ENCODE measurements at places on chromosomes 4 and X.

DNA sequence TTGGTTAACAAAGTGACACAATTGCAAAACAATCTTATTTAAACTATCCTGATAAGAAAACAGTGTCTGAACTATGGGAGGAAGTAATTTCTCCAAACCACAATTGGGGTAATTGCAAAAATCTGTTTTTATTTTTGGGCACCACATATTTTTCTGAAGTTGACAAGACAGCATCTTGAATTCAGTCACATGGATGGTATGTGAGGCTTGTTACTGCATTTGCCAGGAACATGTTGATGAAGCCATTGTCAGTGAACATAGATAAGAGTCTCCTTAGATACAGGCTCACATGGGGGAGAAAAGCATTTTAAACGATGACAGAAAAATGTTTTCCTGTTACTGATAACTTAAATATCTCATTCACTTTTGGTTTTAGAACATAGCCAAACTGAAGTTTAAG, 5.5 kb upstream of the USP53 start:
- H3K36me3 ChIP-seq = no peaks in the 10 kb centered on the region
- H3K27me3 ChIP-seq = no peaks in the 10 kb centered on the region
- no peak overlapping the region for H3K27ac ChIP-seq
- no peak for DNase-seq
- peaks cover 26% of the 10 kb centered on the region for H3K4me1 ChIP-seq

GRCh38 chr4:102554482-102554881, 53.3 kb downstream of the NFKB1 start:
- DNase-seq = no peak
- peaks cover 46% of the 10 kb centered on the region for H3K4me1 ChIP-seq
- H3K36me3 ChIP-seq = peaks cover 44% of the 10 kb centered on the region
- H3K27me3 ChIP-seq = no peaks in the 10 kb centered on the region

- no peak overlapping the region for H3K4me3 ChIP-seq
- H3K27me3 ChIP-seq = no peaks in the 10 kb centered on the region
- no peaks in the 10 kb centered on the region for H3K36me3 ChIP-seq
- no peak for DNase-seq
- no peaks in the 10 kb centered on the region for H3K4me1 ChIP-seq
Observed at GRCh38 chr4:69800599-69800998, 40.2 kb upstream of the SULT1B1 start.

- H3K4me1 ChIP-seq = no peaks in the 10 kb centered on the region
- H3K27ac ChIP-seq = no peak overlapping the region
- no peaks in the 10 kb centered on the region for H3K36me3 ChIP-seq
- H3K27me3 ChIP-seq = peaks cover 12% of the 10 kb centered on the region
- H3K4me3 ChIP-seq = no peak overlapping the region
- no peak for DNase-seq
Observed at GRCh38 chr4:143455211-143455610, 58.3 kb upstream of the SMARCA5 start.

DNA sequence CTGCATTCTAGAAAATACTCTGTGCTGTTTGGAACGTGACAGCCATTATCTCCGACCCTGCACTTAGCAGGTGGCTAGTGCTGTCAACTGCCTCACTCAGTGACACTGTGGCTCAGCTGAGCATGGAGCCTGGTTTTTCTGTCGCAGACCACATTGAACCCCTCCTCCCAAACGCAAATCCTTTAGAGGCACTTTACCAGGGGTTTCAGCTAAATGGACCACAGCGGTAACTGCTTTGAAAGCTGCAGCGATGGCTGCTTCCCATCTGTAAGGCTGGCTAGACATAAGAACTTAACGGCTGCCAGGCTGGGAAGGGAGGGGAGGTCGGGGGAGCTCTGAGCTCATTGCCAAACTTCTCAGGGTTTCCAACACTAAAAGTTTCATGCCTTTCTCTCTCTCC, 8.1 kb downstream of the SLC34A2 start:
- H3K4me3 ChIP-seq = no peak overlapping the region
- DNase-seq = no peak
- H3K36me3 ChIP-seq = no peaks in the 10 kb centered on the region
- H3K27me3 ChIP-seq = no peaks in the 10 kb centered on the region
- no peaks in the 10 kb centered on the region for H3K4me1 ChIP-seq

DNA sequence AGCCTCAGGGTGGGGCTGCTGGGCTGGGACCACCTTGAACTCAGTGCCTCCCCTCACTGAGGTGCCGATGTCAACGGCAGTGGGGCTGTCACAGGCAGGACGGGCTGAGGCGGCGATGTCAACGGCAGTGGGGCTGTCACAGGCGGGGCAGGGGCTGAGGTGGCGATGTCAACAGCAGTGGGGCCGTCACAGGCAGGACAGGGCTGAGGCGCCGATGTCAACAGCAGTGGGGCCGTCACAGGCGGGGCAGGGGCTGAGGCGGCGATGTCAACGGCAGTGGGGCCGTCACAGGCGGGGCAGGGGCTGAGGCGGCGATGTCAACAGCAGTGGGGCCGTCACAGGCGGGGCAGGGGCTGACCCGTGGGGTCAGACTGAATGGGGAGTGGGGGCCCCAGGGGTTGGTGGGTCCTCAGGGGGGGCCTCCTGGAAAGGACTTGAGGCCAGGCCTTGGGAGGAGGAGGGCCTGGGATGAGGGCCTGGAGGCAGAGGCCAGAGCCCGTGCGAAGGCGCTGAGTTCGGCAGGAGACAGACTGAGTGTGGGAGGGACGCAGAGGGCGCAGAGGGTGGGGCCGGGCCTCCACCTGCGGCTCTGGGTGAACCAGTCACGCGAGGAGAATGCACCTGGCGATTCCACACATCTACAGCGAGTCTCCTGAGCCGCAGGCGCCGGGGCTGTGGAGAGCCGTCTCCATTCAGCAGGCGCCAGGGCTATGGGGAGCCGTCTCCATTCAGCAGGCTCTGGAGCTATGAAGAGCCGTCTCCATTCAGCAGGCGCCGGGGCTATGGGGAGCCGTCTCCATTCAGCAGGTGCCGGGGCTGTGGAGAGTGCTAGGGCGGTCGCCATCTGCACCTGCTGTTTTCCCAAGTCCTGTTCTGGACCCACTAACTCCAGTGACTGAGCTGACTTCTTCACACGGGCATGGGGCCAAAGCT, 22.9 kb downstream of the ATP5ME start:
- H3K4me1 ChIP-seq = peaks cover 3% of the 10 kb centered on the region
- no peaks in the 10 kb centered on the region for H3K36me3 ChIP-seq
- no peaks in the 10 kb centered on the region for H3K27me3 ChIP-seq
- no peak overlapping the region for H3K27ac ChIP-seq

- DNase-seq = no peak
- peaks cover 57% of the 10 kb centered on the region for H3K4me1 ChIP-seq
- no peak overlapping the region for H3K27ac ChIP-seq
- no peak overlapping the region for H3K4me3 ChIP-seq
Observed at GRCh38 chr4:3043282-3044020, 30.9 kb downstream of the HTT-AS start.

GRCh38 chrX:135388841-135389240, 32.9 kb upstream of the SMIM10L2A start:
- H3K27me3 ChIP-seq = no peaks in the 10 kb centered on the region
- H3K27ac ChIP-seq = no peak overlapping the region
- no peaks in the 10 kb centered on the region for H3K36me3 ChIP-seq

DNA sequence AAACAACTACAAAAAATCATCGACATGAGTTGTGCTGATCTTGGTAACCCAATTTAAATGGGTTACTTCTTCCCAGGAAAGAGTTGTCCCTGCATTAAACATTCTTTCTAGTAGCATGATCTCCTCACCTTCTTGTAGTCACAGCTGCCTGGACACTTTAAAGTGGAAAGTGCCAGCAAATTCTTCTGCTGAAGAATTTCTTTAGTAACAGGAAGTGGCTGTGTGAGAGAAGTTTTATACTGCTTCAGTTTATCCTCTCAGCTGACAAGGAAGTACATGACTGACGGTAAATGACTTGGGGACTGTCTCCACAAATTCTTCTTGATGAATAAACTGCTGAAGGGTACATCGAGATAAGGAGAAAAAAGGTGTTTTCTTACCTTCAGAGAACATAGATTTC, 18.2 kb upstream of the TNIP3 start:
- DNase-seq = peak; percentile 84
- H3K4me3 ChIP-seq = peak overlapping the region; percentile 79
- H3K4me1 ChIP-seq = peaks cover 55% of the 10 kb centered on the region

- no peak overlapping the region for H3K4me3 ChIP-seq
- no peaks in the 10 kb centered on the region for H3K36me3 ChIP-seq
- H3K27ac ChIP-seq = no peak overlapping the region
- H3K27me3 ChIP-seq = no peaks in the 10 kb centered on the region
- H3K4me1 ChIP-seq = no peaks in the 10 kb centered on the region
Observed at GRCh38 chr4:18390655-18391353, 369.2 kb upstream of the LCORL start.

GRCh38 chr4:171765514-171765913, 47.7 kb upstream of the GALNTL6 start:
- DNase-seq = no peak
- H3K27me3 ChIP-seq = no peaks in the 10 kb centered on the region
- no peaks in the 10 kb centered on the region for H3K36me3 ChIP-seq
- no peak overlapping the region for H3K27ac ChIP-seq
- no peak overlapping the region for H3K4me3 ChIP-seq

DNA sequence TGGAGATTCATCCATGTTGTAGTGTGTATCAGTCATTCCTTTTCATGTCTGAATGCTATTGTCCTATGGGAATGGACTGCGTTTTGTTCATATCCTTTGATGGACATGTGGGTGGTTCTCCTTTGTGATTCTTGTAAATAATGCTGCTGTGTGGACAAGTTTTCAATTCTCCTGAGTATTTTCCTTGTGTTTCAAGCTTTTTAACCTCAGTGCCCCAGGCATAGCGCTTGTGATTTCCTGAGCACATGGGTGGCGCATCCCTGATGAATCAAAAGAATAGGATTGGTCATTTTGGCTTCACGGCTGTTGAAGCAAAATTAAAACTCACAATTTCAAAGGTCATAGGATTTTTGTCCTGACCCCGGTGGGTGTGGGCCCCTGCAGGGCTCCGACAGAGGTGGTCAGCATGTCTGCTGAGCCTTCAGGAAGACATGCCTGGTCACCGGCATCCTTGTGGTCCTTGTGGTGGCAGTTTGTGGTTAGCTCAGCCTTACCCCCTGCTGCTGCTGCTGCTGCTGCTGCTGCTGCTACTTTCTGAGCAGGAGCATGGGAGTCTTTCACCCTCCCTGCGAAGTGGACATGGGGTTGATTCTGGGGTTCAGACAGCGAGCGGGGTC, 30.0 kb downstream of the SHROOM2 start:
- H3K27ac ChIP-seq = no peak overlapping the region
- H3K4me1 ChIP-seq = no peaks in the 10 kb centered on the region
- no peak overlapping the region for H3K4me3 ChIP-seq
- no peaks in the 10 kb centered on the region for H3K36me3 ChIP-seq
- H3K27me3 ChIP-seq = peaks cover 6% of the 10 kb centered on the region
- DNase-seq = no peak

GRCh38 chrX:83019258-83019657, 488.8 kb upstream of the POU3F4 start:
- no peaks in the 10 kb centered on the region for H3K27me3 ChIP-seq
- H3K27ac ChIP-seq = no peak overlapping the region
- H3K36me3 ChIP-seq = no peaks in the 10 kb centered on the region
- DNase-seq = no peak

DNA sequence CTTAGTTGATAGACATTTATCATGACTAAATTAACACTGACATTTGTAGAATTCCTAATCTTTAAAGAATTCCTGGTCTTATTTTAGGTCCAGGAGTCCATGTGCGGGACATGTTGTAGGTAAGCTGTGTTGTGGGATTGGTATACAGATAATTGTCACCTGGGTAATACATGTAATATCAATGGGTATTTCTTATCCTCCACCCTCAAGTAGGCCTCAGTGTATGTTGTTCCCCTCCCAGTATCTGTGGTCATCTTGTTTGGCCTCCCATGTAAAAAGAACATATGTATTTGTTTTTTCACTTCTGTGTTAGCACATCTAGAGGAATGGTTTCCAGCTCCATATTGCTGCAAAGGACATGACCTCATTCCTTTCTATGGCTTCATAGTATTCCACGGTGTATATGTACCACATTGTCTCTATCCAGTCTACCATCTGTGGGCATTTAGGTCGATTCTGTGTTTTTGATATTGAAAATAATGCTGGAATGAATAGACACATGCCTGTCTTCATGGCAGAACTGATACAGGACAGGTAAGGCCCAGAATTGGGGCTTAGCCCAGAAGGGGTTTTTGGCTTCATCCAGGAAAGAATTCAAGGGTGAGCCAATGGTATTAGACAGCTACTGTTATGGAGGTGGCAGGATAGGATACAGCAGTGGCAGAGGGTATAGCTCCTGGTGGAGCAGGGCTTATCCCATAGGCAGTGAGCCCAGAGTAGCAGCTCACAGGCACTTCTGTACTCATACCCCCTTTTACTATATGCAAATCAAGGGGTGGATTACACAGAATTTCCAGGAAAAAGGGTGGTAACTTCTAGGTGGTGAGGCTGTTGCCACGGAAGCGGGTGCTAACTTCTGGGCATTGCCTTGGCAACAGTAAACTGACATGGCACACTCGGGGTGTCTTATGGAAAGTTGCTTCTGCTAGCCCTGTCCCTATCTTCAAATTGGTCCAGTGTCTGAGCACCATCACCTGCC, 66.1 kb upstream of the WDR1 start:
- H3K36me3 ChIP-seq = peaks cover 6% of the 10 kb centered on the region
- H3K27me3 ChIP-seq = no peaks in the 10 kb centered on the region
- H3K4me1 ChIP-seq = peaks cover 36% of the 10 kb centered on the region

DNA sequence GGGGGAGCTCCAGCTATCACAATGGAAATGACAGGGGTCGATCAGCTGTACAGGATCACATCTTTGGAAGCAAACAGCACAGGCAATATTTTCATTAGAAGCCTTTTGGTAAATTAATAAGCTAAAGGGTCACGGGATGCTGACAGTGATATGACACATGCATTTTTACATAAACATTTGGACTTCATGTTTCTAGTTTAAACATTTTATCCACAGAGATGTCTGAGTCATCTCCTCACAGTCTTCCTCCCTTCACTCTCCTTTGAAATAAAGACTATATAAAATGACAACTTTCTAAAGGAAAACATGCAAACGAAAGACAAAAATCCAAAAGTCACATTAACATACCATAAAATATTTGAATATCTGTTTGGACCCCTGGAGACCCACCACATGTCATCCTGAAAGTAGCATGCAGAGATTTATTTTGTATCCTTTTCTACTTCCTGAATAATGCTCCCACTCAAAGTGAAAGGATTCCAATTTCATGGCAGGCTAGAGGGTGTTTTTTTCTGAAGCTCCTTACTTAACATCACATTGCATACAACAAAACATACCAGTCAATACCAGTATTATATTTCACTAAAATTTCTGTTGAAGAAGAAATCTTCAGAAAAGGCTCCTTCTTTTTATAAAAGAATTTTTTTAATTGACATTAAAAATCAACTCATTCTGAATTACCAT, 200.1 kb upstream of the PPARGC1A start:
- H3K27ac ChIP-seq = no peak overlapping the region
- DNase-seq = no peak
- H3K4me1 ChIP-seq = no peaks in the 10 kb centered on the region
- H3K27me3 ChIP-seq = no peaks in the 10 kb centered on the region
- H3K36me3 ChIP-seq = no peaks in the 10 kb centered on the region

GRCh38 chr4:158540125-158540907, 18.6 kb downstream of the RXFP1 start:
- H3K36me3 ChIP-seq = no peaks in the 10 kb centered on the region
- no peak overlapping the region for H3K4me3 ChIP-seq
- peaks cover 4% of the 10 kb centered on the region for H3K4me1 ChIP-seq
- no peak for DNase-seq
- no peaks in the 10 kb centered on the region for H3K27me3 ChIP-seq

- peak overlapping the region; percentile 76 for H3K4me3 ChIP-seq
- no peak for DNase-seq
- peaks cover 3% of the 10 kb centered on the region for H3K36me3 ChIP-seq
- H3K27ac ChIP-seq = peak overlapping the region; percentile 92
Observed at GRCh38 chrX:79096145-79096556, 48.3 kb upstream of the GPR174 start.

GRCh38 chr4:78059524-78059889, 2.4 kb downstream of the FRAS1 start:
- no peak overlapping the region for H3K27ac ChIP-seq
- peak; percentile 64 for DNase-seq
- H3K4me1 ChIP-seq = peaks cover 28% of the 10 kb centered on the region
- H3K27me3 ChIP-seq = peaks cover 72% of the 10 kb centered on the region
